Gastroesophageal sphincter (tissue), 4 donors: ENCODE measurements at places on chromosomes 16 and 17. TPM values are rescaled to one million over a fixed set of nuclear protein-coding genes. Genes with fewer than 3 reads are reported as not detected.
A peak's percentile ranks its signal among the peaks of the same experiment; 100 is the strongest.

Gene ATP2A1
- total RNA-seq = 0.31 TPM

DNA sequence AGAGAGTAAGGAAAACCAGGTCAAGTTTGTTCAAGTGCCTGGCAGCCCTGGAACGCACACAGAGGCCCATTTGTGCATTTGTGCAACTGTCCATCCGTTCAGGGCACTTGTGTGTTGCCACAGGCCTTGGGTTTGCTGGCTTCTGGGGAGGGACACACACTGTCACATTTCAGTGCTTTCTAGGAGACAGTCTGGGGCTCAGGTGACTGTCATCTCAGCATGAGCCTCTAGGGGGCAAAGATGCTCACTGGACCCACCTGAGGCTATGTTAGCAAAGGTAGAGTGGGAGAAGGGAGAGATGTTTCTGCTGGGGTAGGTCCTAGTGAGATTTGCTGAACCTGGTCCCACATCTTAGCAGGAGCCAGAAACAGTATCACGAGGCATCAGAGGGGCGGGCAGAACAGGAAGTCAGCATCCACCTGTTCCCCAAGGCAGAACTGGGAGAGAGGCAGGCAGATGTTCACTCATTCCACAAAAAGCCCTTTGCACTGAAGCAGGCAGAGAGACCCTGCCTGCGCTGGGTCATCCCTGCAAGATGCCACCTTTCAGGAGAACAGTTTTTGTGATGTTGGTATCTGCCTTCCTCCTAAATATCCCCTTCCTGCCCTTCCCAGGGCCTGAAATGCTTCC lies 48.5 kb downstream of the RAI1 start:
- no peak overlapping the region for H3K27ac ChIP-seq
- no peak overlapping the region for H3K4me3 ChIP-seq
- peaks cover 69% of the 10 kb centered on the region for H3K4me1 ChIP-seq
- no peak for ATAC-seq
- H3K36me3 ChIP-seq = peaks cover 11% of the 10 kb centered on the region

DNA sequence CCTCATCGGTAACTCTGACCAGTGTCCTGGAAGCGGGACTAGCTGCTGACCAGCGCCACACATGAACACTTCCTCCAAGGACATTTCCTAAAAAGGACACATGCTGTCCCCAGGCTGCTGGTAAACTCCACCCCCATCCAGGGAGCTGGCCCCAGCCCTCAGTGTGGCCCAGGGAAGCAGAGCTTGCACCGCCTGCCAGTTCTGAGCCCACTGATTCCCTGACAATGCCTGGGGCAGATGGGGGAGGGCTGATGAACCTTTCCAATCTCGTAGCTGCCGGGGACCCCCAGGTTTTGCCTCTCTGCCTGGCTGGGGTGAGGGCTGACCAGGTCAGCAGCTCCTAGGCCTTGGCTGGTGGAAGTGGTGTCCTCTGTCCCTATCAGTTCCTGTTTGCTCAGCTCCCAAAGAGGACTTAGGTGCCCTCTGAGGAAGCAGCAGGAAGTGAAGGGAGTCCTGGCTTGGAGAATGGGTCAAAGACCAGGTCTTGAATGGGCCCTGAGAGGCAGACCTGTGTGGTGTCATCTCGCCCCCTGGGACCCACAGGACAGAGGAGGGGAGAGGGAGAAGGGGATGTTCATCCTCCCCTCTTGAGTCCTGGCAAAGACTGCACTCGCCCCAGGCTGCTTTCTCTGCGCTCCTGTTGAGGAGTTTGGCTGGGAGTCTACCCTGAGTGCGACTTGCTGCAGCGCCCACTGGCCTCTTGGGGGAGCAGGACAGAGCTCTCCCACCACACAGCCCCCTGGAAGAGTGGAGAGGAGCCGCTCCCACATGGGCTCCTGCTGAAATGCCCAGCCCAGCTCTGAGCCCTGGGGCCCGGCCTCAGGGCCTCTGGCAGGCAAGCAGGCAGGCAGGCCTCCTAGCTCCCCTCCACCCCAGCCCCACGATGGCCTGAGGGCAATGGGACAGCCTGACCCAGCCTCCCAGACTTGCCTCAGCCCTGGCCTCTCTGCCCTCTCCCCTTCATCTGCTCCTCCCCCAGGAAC lies 16.8 kb downstream of the PDK2 start:
- H3K36me3 ChIP-seq = peaks cover 44% of the 10 kb centered on the region
- peak; percentile 45 for ATAC-seq
- peaks cover 4% of the 10 kb centered on the region for H3K4me1 ChIP-seq
- no peak overlapping the region for H3K4me3 ChIP-seq
- no peaks in the 10 kb centered on the region for H3K27me3 ChIP-seq

Gene CD300H
- total RNA-seq = not detected

DNA sequence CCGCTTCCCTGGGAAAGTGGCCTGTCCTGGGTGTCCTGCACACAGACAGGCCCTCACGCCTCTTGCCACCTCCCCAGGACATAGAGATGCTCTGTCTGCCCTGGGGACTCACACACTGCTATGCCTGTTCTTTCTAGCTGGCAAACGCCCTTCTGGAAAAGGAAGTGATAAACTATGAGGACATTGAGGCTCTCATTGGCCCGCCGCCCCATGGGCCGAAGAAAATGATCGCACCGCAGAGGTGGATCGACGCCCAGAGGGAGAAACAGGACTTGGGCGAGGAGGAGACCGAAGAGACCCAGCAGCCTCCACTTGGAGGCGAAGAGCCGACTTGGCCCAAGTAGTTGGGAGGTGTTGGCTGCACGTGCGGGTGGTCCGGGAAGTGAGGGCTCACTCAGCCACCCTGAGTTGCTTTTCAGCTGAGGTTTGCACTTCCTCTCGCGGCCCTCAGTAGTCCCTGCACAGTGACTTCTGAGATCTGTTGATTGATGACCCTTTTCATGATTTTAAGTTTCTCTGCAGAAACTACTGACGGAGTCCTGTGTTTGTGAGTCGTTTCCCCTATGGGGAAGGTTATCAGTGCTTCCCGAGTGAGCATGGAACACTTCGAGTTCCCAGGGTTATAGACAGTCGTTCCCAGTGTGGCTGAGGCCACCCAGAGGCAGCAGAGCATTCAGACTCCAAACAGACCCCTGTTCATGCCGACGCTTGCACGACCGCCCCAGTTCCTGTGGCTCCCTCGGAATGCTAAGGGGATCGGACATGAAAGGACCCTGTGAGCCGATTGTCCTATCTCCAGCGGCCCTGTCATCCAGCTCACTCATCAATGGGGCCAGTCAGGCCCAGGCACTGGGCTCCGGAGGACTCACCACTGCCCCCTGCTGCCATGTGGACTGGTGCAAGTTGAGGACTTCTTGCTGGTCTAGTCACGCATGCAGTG lies 3.5 kb upstream of the RPL13 start:
- no peak overlapping the region for H3K4me3 ChIP-seq
- H3K36me3 ChIP-seq = no peaks in the 10 kb centered on the region
- peak overlapping the region; percentile 49 for H3K27ac ChIP-seq
- no peaks in the 10 kb centered on the region for H3K27me3 ChIP-seq

DNA sequence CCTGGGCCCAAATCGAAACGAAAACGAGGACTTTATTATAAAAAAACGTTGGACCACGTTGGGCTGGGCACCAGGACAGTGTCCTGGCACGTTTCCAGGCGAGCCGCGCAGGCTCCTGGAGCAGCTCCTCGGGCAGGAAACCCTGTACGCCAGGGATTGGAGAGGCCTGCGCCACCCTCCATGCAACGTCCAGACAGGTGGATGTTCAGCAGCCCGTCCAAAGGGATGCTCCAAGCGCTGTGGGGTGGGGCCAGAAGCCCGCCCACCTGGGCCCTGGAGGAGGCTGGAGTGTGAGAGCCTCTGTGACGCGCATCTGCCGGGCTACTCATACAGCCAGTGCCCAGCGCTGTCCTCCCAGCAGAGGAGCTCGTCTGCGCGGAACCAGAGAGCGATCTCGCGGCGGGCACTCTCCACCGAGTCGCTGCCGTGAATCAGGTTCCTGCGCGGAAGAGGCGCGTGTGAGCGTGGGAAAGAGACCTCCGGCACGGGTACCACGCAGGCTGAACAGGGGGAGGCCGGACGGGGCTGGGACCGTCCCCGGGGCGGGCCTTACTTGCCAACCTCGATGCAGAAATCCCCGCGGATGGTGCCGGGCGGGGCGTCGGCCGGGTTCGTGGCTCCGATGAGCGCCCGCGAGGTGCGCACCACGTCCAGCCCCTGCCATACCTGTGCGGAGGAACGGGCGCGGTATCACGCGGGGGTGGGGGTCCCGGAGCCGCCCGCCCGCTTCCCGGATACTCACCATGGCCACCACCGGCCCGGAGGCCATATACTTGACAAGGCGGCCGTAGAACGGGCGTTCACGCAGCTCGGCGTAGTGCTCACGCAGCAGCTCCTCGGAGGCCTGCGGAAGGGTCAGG lies 785 bp downstream of the NME3 start:
- no peaks in the 10 kb centered on the region for H3K27me3 ChIP-seq
- no peaks in the 10 kb centered on the region for H3K4me1 ChIP-seq
- peak; percentile 40 for ATAC-seq
- peaks cover 53% of the 10 kb centered on the region for H3K36me3 ChIP-seq

DNA sequence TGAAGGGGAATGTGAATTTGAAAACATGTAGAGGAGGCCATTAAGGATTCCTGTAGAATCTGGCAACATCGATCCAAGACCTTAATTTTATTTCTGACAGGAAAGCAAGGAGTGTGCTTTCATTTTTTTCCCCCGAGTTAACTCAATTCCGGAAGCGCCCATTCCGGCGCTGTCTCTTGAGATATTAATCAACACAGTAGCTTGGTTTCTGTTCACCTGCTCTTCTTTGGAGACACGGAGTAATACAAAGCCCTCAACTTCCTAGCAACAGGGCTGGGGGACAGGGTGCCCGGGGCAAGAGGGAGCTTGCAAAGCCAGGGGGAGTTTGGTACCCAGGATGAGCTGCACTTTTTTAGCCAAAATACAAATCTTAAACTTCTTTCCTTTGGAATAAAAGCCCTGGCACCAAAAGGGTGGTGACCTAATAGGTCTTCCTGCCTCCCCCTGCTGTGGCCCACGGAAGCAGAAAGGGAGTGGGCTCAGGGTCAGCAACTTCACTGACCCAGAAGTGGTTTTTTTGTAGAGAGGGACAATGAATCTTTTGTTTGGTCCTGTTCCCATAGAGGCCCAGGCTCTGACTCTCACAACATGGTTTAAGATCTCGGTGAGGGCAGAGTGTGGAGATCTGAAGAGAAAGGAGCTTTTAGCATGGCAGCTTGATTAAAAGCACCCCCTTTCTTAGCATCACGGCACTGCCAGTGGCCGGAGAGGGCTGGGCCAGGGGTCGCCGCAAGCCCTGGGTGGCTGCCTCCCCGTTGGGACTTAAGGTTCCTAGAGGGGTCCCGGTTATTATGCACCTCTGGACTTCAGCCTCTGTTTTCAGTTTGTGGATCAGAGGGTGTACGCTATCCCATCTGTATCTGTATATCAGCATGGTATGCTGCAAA lies 207.3 kb downstream of the CCDC182 start:
- H3K27me3 ChIP-seq = no peaks in the 10 kb centered on the region
- no peak overlapping the region for H3K27ac ChIP-seq
- no peak overlapping the region for H3K4me3 ChIP-seq
- H3K4me1 ChIP-seq = no peaks in the 10 kb centered on the region
- peaks cover 3% of the 10 kb centered on the region for H3K36me3 ChIP-seq

Gene C1QTNF8
- not detected for total RNA-seq

Gene TSNAXIP1
- 1.5 TPM for total RNA-seq

DNA sequence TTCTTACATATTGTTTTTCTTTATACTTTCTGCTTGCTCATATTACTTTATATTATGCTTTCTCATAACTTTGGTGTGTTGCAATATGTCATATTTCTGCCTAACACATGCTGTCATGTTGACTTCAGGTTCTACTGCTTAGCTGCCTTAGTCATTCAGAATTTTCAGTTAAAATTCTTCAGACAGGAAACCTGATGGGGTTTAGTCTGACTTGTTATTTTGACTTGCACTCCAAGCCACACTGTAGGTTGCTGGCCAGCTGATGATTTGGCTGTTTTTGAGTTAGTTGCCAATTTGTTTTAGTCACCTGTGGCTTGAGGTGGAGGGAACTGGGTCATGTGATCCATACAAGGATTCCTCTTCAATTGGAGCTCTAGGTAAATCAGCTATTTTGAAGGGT lies 315.4 kb downstream of the MAP2K6 start:
- H3K4me1 ChIP-seq = peaks cover 11% of the 10 kb centered on the region
- no peak for ATAC-seq
- H3K36me3 ChIP-seq = no peaks in the 10 kb centered on the region
- H3K4me3 ChIP-seq = no peak overlapping the region
- no peak overlapping the region for H3K27ac ChIP-seq
- H3K27me3 ChIP-seq = no peaks in the 10 kb centered on the region

DNA sequence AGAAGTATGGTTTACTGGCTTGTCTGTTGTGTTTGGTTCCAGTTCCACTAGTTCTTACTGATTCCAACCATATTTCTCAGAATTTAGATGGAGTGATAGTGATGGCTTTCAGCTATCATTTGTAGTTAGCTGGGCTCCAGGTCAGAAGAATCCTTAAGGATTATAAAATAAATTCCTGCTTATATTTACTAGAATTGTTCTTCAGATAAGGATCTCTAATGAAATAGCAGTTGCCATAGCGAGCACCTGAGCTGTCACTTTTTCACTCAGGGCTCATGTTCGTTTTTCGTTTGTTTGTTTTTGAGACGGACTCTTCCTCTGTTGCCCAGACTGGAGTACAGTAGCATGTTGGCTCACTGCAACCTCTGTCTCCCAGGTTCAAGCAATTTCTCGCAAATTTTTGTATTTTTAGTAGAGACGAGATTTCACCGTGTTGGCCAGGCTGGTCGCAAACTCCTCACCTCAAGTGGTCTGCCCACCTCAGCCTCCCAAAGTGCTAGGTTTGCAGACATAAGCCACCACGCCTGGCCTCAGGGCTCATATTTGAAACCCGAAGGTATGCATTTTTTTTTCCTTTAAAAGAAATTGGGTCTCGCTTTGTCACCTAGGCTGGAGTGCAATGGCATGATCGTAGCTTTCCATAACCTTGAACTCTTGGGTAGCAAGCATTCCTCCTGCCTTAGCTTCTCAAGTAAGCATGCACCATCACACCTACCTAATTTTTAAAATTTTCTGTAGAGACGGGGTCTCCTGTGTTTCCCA lies 42.9 kb downstream of the PAFAH1B1 start:
- H3K36me3 ChIP-seq = peaks cover 32% of the 10 kb centered on the region
- ATAC-seq = no peak

DNA sequence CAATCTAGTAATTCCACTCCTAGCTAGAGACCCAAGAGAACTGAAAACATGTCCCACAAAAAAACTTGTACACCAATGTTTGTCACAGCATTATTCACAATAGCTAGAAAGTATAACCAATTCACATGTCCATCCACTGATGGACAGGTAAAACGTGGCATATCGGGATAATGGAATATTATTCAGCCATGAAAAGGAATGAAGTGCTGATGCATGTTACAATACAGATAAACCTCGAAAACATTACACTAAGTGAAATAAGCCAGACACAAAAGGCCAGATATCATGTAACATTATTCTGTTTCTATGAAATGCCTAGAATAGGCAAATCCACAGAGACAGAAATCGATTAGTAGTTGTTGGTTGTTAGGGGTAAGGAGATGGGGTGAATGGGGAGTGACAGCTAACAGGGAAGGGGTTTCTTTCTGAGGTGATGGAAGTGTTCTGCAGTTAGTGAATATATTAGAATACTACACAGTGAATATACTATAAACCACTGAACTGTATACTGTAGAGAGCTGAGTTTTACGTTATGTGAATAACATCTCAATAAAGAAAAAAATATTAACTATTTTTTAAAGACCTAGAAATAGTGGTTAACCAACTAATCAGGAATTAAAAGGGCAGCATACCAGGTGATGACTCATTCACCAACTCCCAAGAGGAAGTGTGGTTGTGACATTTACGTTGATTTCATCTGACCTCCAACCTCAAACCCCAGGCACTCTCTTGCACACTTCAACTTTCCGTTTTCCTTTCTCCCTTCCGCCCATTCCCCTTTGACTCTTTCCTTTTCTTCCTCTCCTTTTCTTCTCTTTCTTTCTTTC lies 48.6 kb downstream of the GAS7 start:
- H3K4me3 ChIP-seq = no peak overlapping the region
- H3K27ac ChIP-seq = no peak overlapping the region
- peak; percentile 55 for ATAC-seq
- H3K36me3 ChIP-seq = no peaks in the 10 kb centered on the region
- no peaks in the 10 kb centered on the region for H3K4me1 ChIP-seq
